ENCODE measurements at places on chromosomes 2 and 18.
A peak's percentile ranks its signal among the peaks of the same experiment; 100 is the strongest.

DNA sequence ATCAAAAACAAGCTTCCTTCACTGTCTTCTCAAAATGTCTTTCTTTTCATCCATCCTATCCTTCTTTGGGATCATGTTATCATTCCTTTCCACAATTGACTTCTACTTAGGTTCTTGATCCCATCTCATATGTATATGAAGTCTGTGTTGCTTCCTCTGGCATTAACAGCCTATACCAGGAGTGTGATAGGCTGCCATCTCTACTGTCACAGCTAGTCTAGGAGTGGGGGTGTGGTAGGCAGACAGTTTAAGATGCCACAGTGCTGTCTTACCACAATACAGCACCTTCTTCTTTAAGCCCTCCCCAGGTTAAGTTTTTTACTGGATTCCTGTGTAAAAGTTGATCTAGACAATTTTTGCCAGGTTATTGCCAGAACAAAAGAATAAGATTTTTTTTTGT, 3.7 kb upstream of the HTR2B start:
- no peak for DNase-seq

DNA sequence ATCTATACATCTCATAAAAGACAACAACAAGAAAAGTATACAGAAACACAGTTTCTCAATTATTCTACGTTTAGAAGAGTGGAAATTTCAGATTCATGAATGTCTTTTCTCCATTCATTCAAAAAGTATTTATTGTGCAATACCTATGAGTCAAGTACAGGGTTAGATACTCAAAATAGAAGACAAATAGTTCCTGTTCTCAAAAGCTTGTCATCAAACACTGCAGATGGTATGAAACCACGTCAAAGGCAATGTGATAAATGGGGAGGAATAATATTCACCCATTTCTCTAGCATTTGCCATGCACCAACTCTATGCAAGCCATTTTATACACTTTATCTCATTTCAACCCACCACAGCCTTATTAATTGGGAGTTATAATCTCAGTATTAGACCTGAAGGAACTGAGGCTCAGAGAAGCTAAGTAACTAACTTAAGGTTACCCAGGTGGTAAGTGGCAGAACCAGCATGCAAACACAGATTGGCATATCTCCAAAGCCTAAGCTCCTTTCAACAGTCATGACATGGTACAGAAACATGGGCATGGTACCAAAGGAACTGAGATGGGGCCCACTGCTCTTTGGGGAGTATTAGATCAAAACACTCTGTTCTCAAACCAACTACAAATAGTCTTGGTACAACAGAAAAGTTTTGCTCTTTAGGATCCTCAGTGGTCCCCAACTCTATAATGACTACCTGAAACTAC, 67.2 kb upstream of the NPAS2 start:
- DNase-seq = peak; percentile 79

DNA sequence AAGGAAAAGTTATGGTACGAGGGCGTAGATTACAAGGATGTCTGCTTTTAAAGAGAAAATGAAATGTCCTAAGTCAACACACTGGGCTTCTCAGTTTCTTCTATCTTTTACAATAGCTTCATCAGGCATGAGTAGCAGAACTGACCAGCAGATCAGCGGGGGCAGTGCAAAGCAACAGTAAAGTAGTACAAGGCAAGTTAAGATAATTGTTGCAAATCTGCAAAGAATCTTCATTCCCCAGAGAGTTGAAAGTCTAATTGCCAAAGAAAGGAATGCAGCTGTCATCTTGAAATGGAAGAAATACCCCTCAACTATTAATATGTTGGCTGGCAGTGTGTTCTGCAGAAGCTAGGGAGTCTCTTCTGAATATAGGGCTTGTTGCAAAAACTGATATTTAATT, 60.2 kb upstream of the SLC39A10 start:
- no peak for DNase-seq

GRCh38 chr2:12948961-12949353, 232.2 kb downstream of the TRIB2 start:
- no peak for DNase-seq

GRCh38 chr2:68564426-68564825, 79.0 kb upstream of the PROKR1 start:
- no peak for DNase-seq

DNA sequence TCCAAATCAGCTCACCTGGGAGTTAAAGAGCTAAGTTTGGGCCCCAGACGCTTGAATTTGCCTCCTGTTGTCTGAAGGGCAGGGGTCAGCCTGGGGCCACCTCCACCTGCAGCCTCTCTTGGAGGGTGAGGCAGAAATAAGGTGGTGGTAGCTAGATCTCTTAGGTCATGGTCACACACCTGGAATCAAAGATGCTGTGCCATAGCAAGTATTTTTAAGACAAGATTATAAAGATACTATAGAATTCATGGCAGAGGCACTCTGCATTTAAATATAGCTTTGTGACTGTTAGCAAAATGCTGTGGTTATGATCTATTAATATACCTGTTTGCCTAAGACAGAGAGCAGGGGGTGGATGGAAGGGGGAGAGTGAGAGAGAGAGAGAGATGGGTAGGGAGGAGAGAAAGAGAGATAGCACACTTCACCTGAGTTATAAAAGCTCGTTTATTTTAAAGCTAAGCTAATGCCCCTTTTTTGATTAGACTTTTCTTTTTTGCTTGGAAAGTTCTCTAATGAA, 242.7 kb downstream of the TMEM182 start:
- DNase-seq = no peak

DNA sequence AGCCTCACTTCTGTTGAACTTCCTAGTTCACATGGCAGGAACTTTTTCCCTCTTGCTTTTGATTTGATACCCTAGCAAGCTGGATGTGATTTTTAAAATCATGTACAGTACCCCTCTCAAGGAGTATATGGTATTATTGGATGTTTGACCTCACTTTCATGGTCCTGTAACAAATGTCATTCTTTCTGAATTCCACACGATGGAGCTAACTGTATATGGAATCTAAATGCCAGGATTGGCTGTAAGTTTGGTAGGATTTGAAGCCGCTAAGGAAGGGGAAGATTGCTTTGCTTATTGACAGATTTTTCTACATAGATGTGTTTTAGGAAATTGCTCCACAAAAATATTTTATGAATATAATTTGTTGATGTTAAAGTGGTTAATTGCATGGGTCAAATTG, 18.3 kb downstream of the MAIP1 start:
- peak; percentile 29 for DNase-seq

DNA sequence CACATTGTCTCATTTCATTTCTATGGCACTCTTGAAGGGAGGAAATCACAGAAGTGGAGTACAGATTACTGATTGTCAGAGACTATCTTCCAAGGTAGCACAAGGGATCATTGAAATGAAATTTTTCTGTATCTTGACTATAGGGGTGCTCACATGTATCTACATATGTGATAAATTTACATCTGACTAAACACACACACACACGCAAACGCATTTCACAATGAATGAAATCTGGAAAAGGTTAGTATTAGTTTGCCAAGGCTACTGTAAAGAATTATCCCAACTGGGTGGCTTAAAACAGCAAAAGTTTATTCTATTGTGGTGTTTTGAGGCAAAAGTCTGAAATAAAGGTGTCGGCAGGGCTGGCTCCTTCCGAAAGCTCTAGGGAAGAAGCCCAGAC, 144.6 kb downstream of the SH3BP4 start:
- DNase-seq = no peak

GRCh38 chr2:227765788-227766372, 20.2 kb downstream of the SCYGR8 start:
- DNase-seq = no peak

DNA sequence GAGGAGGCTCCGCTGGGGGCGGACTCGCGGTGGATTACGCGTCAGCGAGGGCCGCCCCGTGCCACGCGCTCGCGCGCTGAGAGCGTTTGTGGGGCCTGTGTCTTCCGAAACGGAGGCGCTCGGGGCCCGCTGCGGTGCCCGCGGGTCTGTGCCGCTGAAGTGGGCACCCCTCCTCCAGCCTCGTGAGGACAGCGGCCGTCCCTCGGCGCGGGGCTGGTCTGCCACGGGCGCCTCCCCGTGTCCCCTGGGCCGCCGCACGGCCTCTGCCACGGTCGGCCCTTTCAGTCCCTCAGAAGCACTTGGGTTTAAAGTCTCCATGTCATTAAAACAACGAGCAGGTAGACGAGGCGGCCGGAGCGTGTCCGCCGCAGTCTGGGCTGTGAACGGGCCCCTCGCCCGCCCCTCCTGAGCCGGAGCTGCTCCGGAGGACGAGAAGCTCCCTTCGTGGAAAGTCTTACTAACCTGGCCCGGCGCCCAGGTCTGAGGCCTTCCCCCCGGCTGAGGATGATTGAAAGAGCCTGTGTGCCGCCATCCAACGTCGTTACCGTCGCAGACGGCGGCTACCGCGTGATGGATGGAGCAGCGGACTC, 97.6 kb downstream of the NFATC1 start:
- DNase-seq = no peak

- DNase-seq = no peak
Observed at GRCh38 chr2:163205589-163206254, 367.2 kb upstream of the KCNH7 start.

- no peak for DNase-seq
Observed at GRCh38 chr2:121599963-121600651, 49.2 kb downstream of the CLASP1 start.

DNA sequence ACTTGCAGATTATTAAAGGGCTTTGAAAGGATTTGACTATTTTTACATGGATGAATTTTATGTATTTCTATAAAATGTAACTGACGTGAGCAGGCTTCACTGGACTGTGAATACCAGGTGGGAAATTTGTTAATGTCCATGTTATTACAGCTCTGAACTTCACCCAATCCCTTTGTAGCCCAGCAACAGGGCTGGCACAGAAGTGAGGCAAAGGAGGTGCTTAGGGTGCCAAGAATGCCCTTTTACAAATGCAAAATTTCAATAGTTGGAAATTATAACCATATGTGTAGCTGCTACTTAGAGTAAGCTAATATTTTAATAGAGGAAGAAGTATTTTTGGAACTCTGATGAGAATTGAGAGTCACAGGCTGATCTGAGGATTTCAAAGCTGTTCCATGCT, 53.7 kb upstream of the FAM98A start:
- DNase-seq = no peak

GRCh38 chr18:57585855-57586250, 649 bp downstream of the FECH start:
- no peak for DNase-seq

DNA sequence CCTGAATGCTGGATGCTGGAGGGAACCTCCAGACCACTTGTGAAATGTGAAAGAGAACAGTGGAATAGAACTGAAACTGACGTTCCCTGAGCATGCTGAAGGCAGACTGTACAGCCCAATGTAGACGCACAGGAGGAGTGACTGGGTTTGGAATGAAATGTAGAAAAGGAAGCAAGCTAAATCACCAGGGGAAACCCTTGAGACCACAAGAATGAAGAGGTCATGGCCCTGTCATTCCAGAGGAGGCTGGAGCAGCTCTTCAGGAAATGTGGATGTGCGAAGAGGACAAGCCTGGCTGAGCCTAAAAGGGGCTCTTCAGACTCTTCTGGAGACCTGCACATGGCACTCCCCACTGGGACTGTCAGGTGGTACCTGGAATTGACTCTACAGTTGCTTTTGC, 118.5 kb upstream of the ALPP start:
- no peak for DNase-seq

GRCh38 chr2:74249406-74250122, 51.1 kb downstream of the MTHFD2 start:
- no peak for DNase-seq

- no peak for DNase-seq
Observed at GRCh38 chr2:43634604-43635306, 2.3 kb upstream of the PLEKHH2 start.

All from inflammatory macrophage treated with lipopolysaccharide for 1 hour (primary cell).